M059J (cell line): ENCODE measurements at places on chromosomes 3 and 15. TPM values are rescaled to one million over a fixed set of nuclear protein-coding genes. Genes with fewer than 3 reads are reported as not detected.

DNA sequence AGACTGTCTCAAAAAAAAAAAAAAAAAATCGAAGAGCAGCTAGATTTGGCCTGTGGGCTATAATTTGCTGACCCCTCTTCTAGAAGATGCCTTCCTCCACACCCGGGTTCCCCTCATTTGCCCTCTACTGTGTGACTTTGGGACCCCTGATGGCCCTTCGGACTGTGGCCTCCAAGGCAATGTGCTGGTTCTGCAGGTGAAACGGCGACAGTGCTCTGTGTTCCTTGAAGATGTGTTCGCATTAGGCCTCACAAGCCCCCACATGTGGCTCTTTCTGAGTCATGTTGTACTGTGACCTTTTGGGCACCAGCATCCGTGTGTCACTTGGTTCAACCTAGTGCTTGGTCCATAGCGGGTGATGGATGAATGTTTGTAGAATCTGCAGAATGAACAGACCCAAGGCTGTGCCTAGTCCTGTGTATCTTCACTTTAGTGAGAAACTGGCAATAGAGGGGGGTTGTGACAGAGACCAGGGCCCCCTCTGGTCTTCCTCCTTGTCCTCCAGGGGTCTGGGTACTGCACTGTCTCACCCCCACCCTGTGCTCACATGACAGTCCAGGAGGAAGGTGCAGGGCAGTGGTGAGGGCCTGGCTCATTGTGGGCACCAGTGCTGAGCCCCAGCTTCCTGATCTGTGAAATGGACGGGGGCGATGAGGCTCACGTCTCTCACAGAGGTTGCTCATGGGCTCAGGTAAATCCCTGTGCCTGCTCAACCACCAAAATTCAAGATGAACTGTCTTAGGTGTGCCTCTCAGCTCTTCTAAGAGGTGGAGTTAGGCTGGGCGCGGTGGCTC is 22.7 kb downstream of the GOLGA6L2 start:
- no peak for DNase-seq

DNA sequence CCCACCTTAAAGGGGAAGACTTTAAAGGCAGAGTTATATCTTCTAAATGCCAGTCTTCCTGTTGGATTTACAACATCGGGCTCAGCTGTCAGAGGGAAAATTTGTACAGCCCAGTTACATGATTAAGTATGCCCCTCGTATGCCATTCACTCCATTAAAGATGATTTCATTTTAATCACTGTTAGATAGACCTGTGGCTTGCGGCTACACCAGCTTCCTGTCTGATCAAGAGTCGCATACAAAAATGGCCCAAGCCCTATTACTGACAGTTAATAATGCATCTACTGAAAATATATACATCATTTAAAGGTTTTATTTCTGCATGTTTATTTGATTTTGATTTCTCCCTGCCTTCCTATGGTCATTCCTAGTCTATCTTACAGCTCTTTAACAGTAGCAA is 7.1 kb downstream of the EIF4E3 start:
- DNase-seq = no peak

DNA sequence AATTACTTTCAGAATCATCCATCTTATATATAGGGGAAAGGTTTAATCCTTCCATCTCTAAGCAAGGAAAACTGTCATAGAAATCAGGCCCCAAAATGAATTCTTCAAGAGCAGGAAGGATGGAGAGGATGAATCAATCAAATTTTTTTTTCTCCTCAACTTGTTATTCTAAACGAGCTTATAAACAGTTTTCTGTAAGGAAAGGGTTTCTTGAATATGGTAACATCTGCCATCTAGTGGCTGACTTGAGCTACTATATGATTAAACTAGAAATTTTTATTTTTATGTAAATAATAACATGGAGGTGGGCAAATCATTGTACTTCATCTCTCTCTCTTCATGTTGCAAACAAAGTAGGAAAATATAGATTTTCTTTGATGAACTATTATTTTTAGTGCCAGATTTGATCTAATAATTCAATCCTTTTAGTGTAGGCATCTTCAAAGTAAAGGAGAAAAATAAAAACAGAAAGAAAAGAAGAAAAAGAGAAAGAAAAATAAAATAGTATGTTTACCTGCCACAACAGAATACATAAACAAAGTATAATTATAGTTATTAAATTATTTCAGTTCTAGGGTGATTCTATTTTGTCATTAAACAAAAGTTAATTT is 146.6 kb downstream of the SERPINI1 start:
- peak; percentile 55 for DNase-seq

DNA sequence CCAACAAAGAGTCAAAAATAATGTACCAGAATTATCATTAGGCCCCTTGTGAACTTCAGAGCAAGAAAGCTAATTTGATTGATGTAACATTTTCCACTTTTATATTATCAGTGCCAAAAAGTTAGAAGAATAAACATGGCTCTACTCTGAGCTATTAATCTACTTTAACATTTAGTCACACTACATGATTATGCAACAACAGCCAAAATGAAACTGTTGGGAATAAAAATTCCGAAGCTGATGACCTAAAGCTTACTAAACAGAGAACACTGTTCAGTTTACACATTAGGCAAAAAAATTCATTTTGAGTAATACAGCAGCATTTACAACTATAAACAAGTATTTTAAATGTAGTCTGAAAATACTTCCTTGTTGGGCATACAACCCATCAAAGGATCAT is 1134.1 kb downstream of the EPHA3 start:
- DNase-seq = no peak

GRCh38 chr3:195257454-195258448 is 13.2 kb downstream of the XXYLT1 start:
- DNase-seq = no peak

CCR1 gene
- total RNA-seq = 5.6 and 7.3 TPM in 2 replicates

MSL2 gene
- total RNA-seq = 17.5 and 19.2 TPM in 2 replicates

TBCCD1 gene
- total RNA-seq = 24.1 and 28.6 TPM in 2 replicates
